ENCODE measurements at places on chromosomes 16 and 17.

GRCh38 chr17:55157165-55157564 is 107.6 kb upstream of the HLF start:
- H3K27ac ChIP-seq: no peak overlapping the region
- no peak for DNase-seq
- no peaks in the 10 kb centered on the region for H3K4me1 ChIP-seq
- no peaks in the 10 kb centered on the region for H3K36me3 ChIP-seq
- no peak overlapping the region for H3K4me3 ChIP-seq
- no peaks in the 10 kb centered on the region for H3K27me3 ChIP-seq

DNA sequence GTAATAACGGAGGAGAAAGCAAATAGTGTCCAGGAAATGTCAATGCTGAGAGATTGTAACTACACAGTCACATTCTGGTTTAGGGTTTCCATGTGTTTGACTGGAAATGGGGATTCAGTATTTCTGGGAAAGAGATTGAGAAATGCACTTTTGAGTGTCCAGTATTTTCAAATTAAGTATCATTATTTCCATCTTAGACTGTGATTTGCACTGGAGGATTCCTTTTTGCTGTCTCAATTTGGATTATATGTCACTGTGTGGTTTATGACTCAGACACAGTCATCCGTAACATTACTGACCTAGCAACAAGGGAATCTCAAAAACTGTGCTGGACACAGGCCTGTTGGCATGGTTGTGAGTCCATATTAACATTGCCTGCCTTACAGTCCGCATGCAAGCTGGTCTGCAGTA is 681.4 kb downstream of the CDH11 start:
- no peaks in the 10 kb centered on the region for H3K27me3 ChIP-seq
- H3K4me1 ChIP-seq: no peaks in the 10 kb centered on the region
- no peak for DNase-seq
- H3K36me3 ChIP-seq: no peaks in the 10 kb centered on the region
- no peak overlapping the region for H3K27ac ChIP-seq
- no peak overlapping the region for H3K4me3 ChIP-seq

DNA sequence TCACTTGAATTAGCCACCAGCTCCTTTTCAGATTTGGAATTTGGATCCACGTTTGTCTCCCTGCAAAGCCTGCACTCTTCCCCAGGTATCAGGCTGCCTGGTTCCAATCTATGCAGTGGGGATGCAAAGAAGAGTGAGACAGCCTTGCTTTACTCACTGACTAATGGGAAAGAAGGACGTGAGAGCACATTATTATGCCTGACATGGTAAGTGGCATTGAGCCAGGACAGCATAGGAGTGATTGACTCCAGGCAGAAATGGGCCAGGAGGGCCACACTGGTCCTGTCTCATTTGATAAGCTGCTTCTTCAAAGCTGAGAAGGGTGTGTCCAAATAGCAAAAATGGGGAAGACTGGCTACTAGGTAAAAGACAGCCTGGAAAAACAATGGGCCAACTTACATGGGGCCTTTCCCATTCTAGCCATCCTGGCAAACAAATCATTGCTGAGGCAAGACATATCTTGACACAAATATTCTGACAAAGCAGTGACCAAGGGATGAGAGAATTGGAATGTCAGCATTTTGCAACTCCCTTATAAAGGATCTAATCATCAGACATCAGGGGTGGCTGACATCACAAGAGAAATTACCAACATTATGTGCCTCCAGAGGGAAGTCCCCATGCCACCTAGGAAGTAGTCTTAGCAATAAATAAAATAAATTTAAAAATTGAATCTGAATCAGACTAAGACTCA is 38.6 kb downstream of the CDH11 start:
- no peaks in the 10 kb centered on the region for H3K36me3 ChIP-seq
- no peak overlapping the region for H3K4me3 ChIP-seq
- DNase-seq: no peak
- no peaks in the 10 kb centered on the region for H3K27me3 ChIP-seq

DNA sequence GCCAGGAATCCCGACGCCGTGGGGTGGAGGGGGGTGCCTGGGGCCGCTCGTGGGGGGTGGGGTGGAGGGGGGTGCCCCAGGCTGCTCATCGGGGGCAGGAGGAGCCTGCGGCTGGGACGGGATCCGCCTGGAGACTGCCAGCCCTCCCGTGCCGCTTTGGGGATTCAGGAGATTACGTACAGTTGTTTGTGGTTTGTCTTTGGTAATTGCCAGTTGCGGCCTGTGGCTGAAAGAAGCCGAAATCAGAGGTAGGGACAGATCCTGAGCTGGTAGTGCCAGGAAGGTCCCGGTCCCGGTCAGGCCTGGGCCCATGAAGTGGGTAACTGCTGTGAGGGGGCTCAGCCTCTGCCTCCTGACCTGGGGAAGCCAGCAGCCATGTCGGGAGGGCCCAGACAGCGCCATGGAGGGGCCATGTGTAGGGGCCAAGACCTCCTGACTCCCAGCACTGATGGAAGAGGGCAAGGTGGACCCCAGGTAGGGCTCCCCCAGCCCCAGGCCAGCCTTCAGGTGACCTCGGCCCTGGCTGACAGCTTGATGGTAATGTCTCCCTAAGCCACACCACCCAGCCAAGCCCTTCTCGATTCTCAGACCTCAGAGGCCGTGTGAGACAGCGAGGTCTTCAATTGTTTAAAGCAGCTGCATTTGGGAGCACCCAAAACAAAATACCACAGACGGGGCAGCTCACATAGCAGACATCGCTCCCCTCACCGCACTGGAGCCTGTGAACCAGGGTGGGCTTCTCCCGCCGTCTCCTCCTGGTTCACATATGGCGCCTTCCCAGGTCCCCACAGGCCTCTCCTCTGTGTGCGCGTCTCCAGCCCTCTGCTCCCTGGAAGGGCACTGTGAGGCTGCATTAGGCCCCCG is 34.9 kb upstream of the SSTR5 start:
- H3K4me3 ChIP-seq: no peak overlapping the region
- no peak for DNase-seq
- H3K4me1 ChIP-seq: no peaks in the 10 kb centered on the region
- no peak overlapping the region for H3K27ac ChIP-seq

DNA sequence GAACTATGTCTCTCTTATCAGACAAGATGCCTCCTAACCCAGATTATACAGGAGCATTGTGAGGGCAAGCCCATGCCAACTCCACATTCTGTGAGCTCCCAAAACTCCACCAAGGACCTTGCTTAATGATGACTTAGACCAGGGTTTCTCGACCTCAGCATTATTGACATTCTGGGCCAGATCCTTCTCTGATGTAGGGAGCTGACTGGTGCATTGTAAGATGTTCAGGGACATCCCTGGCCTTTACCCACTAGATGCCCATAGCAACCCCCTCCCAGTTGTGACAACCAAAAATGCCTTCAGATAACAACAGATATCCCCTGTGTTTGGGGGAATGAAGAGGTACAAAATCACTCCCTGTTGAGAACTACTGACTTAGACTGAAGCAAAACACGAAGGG is 43.6 kb downstream of the HOXB1 start:
- H3K4me3 ChIP-seq: no peak overlapping the region
- H3K36me3 ChIP-seq: no peaks in the 10 kb centered on the region
- peaks cover 9% of the 10 kb centered on the region for H3K4me1 ChIP-seq
- H3K27me3 ChIP-seq: no peaks in the 10 kb centered on the region
- DNase-seq: no peak
- H3K27ac ChIP-seq: no peak overlapping the region

GRCh38 chr17:36008998-36009665 is 7.8 kb upstream of the CCL15 start:
- H3K27me3 ChIP-seq: no peaks in the 10 kb centered on the region
- H3K4me1 ChIP-seq: no peaks in the 10 kb centered on the region
- no peaks in the 10 kb centered on the region for H3K36me3 ChIP-seq
- H3K4me3 ChIP-seq: no peak overlapping the region
- no peak for DNase-seq
- H3K27ac ChIP-seq: no peak overlapping the region

DNA sequence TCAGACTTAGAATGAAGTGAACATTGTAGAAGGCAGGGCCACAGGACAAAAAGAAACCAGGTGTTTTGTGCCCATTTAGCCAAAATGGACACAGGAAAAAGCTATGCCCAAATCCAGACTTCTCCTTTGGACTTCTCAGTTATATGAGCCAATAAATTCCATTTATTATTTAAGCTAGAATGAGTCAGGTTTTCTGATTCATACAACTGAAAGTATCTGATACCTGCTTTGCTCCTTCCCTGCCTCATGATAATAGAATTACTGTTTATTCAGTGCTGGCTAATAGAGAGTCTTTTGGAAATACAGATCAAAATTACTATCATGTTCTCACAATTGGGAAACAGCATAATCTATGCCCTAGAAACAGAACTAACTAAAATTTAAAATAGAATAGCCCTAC is 8.7 kb upstream of the CPD start:
- no peaks in the 10 kb centered on the region for H3K27me3 ChIP-seq
- H3K4me3 ChIP-seq: no peak overlapping the region
- H3K4me1 ChIP-seq: no peaks in the 10 kb centered on the region
- H3K27ac ChIP-seq: no peak overlapping the region
- no peak for DNase-seq

DNA sequence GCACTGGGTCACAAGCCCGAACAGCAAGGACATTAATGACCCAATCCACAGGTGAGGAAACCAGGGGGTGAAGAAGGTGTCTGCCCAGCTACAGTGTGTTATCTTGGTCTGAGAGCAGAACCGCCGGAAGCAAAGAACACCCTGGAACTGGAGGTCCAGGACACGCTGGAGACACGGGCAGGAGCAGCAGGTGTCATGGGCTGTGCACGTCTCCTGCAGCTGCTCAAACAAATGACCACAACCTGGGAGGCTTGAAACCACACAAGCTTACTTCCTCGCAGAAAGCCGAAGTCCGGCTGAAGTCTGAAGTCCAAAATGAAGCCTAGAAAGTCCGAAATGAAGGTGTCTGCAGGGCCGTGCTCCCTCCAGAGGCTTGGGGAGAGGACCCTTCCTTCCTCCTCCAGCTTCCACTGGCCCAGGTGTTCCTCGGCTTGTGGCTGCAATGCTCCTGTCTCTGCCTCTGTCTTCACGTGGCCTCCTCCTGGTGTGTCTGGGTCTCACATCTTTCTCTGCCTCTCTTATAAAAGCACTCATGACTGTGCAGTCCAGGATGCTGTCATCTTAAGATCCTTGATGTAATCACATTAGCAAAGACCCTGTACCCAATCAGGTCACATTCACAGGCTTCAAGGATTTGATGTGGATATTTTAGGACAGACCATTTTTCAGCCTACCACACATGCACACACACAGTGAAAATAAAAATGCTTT is 351.2 kb downstream of the C16orf95 start:
- no peak overlapping the region for H3K4me3 ChIP-seq
- no peaks in the 10 kb centered on the region for H3K4me1 ChIP-seq
- no peak overlapping the region for H3K27ac ChIP-seq
- H3K36me3 ChIP-seq: no peaks in the 10 kb centered on the region

GRCh38 chr16:8632675-8633182 is 11.2 kb downstream of the METTL22 start:
- H3K4me3 ChIP-seq: no peak overlapping the region
- peaks cover 75% of the 10 kb centered on the region for H3K36me3 ChIP-seq
- no peak overlapping the region for H3K27ac ChIP-seq
- no peaks in the 10 kb centered on the region for H3K4me1 ChIP-seq
- DNase-seq: no peak
